ENCODE measurements at places on chromosomes 7 and 10. TPM values are rescaled to one million over a fixed set of nuclear protein-coding genes. Genes with fewer than 3 reads are reported as not detected.

TMEM236 gene
- total RNA-seq = 59.9 TPM

ZNF775 gene
- total RNA-seq = 11.8 TPM

EVX1 gene
- total RNA-seq = 0.43 TPM

PPA1 gene
- 166 TPM for total RNA-seq

STRIP2 gene
- total RNA-seq = 0.09 TPM

BMPR1A gene
- 45.3 TPM for total RNA-seq

SFMBT2 gene
- 8.8 TPM for total RNA-seq

FRAT1 gene
- 9.6 TPM for total RNA-seq
